GM23338 (cell line): ENCODE measurements at places on chromosomes 13 and 19. TPM values are rescaled to one million over a fixed set of nuclear protein-coding genes. Genes with fewer than 3 reads are reported as not detected.

NCAN gene
- total RNA-seq: 8.0 and 9.4 TPM in 2 replicates

COL5A3 gene
- total RNA-seq: 1.0 and 1.3 TPM in 2 replicates

DIAPH3 gene
- total RNA-seq: 19.5 and 23.4 TPM in 2 replicates

ZC3H13 gene
- 25.6 and 39.6 TPM in 2 replicates for total RNA-seq

DZIP1 gene
- 22.6 and 24.2 TPM in 2 replicates for total RNA-seq

GAMT gene
- 21.5 and 27.3 TPM in 2 replicates for total RNA-seq

ZNF554 gene
- total RNA-seq: 3.8 and 7.5 TPM in 2 replicates

ANKRD24 gene
- total RNA-seq: 13.4 and 18.0 TPM in 2 replicates

CD33 gene
- total RNA-seq: 0.12 and 0.45 TPM in 2 replicates

FPR1 gene
- total RNA-seq: not detected in 2 replicates

CRX gene
- total RNA-seq: not detected in 2 replicates

LGALS14 gene
- total RNA-seq: not detected in 2 replicates

- DNase-seq: no peak
These were observed 19.7 kb upstream of the SCEL start for GRCh38 chr13:77515785-77516184.

- DNase-seq: no peak
These were observed 14.0 kb downstream of the S1PR2 start for GRCh38 chr19:10217085-10217484.

DNA sequence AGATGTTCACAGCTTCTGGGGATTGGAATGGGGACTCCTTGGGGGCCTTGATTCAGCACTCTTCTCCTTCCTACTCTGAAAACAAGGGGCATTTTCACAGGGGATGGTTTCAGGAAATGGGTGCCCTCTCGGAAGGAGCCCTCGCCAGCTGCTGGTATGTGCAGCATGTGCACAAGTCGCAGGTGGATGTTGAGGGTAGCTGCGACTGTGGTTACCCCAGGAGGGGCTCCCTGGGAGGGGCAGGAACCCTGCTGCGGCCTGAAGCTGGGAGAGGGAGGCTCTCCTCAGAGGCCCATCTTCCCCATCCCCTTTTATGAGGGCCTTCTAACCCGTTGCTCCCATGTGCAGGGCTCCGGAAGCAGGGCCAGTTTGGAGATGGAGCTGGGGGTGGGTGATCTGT lies 6.2 kb downstream of the ZNF446 start:
- DNase-seq: no peak

- no peak for DNase-seq
These were observed 19.4 kb downstream of the SGTA start for GRCh38 chr19:2763687-2764086.

GRCh38 chr19:39829702-39830275 lies 4.2 kb downstream of the DYRK1B start:
- no peak for DNase-seq

DNA sequence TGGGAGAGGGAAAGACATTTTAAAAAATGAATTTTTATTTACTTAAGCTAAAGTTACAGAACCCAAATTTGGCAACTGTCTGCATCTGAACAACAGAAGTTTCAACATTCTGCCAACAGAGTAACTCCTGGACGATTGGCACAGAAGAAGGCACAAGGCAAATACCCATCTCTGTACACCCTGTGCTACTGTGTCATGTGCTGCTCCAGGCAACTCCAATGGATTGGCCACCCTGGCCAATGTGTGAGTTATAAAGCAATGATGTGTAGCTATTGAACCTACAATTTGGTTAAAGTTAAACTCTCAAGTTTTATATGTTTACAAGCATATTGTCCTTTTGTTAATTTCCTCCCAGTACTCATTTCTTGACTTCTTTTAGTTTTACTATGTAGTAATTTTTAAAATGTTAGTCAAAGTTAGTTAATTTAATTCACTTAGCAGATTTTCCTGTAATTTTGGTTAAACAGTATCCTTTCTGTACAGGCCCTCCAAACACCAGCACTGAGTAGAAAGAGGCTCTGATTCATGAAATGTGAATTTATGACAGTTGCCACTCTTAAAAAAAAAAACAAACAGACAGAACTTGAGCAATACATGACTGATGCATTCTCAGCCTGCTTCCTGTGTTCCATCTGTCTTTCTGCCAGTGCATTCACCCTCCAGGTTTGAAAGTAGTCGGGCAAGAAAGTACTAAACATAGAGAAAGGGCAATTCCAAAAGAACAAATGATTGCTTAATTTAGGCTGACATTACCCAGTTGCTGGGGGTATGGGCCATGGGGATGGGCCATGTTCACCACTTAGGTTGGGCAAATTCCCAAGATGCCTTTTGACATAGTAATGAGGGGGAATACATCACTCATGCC lies 5.9 kb downstream of the STARD13 start:
- no peak for DNase-seq

GRCh38 chr19:660793-661426 lies 2.1 kb downstream of the RNF126 start:
- no peak for DNase-seq

DNA sequence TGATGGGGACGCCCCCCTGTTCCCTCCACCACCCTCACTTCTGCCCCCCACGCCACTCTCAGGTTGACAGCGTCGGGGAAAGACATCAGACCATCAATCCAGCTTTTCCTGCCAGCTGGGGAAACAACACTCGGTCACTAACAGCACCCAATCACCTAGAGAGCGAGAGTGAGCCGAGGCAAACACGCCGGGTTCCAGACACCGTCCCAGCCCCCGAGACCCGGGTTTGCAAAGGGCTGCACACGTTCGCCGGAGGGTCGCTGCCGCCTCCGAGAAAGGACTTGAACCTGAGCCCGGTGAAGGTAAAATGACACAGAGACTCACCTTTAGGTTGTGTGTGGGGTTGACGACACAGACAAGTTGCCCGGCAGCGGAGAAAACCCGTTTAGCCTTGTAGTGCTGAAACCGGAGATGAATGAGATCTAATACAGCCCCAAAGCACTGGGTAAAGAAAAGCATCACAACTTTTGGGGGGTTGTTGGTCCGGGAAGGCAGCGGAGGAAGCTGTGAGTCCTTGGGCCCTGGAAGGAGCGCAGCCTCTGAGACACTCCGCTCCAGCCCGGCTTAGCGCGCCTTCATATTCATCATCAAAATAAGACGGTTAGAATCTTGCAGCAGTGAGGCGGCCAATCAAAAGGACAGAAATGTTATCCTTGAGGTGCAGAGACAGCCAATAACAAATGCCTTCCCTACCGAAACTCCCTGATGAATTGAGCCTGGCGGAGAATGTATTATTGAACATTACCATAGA lies at the start of gene SIAH3:
SIAH3 (minus strand) TSS at position 583 of the 751 bp plus-strand sequence; CDS start at position 459, 124 bp downstream.
- DNase-seq: peak; percentile 68

DNA sequence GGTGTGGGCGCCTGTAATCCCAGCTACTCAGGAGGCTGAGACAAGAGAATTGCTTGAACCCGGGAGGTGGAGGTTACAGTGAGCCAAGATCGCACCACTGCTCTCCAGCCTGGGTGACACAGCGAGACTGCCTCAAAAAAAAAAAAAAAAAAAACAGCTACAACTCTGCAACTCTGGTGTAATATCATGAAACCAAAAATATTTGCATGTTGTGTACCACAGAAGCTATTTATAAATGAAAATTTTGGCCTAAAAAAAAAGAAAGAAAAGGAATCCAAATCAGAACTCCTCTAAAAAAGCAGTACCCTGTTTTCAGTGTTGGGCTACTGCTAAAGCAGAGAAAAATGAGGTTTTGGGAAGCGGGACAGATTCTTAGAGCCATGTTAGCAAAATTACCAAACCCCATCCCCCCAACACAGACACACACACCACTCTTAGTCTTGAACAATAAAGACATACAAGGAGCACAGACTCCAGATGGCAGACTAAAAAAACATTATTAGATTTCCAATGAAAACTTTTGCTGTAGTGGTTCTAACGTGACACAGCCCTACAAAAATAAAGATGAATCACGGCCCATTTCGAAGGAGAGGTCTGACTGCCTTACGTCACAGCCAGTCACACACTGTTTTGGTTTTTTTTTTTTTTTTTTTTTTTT lies 51.5 kb downstream of the INSR start:
- no peak for DNase-seq

- DNase-seq: no peak
These were observed 338.9 kb downstream of the KLF5 start for GRCh38 chr13:73397496-73398305.

DNA sequence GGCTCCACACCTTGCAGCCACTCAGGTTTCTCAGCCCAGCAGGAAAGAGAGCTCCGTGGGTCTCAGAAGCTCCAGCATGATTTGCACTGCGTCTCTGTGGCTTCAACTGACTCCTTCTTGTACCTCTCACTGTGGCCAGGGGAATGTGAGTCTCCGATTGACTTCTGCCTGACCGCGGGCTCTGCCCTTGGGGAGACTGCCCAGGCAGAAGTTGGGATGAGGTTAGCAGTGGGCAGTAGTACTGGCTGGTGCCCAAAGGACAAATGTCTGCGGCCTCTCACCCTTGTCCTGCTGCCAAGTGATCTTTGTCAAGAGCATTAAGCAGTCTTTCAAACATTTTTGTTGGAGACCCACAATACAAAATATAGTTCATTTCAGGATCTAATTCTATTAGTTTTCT lies 34.4 kb upstream of the FXYD3 start:
- no peak for DNase-seq

GRCh38 chr13:41428155-41428554 lies 29.2 kb upstream of the RGCC start:
- DNase-seq: peak; percentile 44

DNA sequence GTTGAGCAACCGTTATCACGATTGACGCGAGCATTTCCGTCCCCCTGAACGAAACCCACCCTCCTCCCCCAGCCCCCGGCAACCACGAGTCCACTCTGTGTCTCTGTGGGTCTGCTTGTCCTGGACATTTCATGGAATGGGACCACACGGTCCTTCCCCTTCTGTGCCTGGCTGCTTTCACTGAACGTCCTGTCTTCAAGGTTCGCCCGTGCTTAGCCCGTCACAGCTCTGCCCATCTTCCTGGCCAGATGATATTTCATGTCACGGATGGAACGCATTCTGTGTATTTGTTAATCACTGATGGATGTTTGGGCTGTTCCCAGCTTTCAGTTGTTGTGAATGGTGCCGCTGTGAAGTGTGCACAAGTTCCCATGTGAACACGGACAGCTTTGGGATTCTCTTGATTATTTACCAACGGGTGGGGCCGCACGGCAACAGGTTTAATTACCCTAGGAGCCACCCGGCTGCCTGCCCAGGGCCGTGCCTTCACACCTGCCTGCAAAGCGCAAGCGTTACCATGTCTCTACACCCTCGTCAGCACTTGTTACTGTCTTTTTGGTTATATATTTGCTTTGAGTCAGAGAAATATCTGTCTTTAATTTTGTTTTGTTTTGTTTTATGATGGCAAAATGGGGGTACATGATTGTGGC lies 42.5 kb downstream of the RASA3 start:
- DNase-seq: no peak

DNA sequence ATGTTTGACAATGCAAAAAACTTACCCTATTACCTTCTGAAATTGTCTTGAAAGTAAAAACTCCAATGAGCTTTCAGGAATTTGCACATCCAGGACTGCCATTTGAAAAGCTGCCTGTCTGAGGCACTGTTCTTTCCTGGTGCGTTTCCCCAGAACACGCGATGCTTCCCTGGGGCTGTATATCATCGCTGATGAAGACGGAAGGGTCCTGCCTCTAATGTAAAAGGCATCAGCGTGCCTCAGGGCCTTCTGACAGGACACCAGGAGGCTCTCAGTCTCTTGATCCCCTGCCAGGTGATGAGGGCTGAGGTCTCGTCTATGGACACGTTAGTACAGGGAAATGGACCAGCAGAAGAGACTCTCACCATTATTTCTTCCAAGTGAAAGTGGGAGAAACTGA lies 296.8 kb downstream of the EFNB2 start:
- no peak for DNase-seq

DNA sequence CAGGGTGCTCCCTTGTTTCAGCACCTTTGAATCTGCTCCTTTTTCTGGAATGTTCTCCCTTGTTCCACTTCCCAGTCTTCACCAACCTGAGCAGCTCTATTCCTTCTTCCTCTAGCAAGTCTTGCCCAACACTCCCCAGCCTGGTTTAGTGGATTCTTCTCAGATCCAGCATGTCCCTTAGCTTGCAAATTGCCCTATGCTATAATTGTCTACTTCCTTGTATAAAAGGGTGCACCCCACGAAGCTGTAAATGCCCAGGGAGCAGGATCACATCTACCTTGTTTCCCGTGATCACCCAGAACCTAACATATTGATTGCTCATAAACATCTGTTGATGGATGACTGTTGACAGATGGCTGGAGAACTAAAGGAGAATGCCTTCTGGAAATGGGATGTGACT lies 93.2 kb upstream of the C1QTNF9B start:
- DNase-seq: no peak

DNA sequence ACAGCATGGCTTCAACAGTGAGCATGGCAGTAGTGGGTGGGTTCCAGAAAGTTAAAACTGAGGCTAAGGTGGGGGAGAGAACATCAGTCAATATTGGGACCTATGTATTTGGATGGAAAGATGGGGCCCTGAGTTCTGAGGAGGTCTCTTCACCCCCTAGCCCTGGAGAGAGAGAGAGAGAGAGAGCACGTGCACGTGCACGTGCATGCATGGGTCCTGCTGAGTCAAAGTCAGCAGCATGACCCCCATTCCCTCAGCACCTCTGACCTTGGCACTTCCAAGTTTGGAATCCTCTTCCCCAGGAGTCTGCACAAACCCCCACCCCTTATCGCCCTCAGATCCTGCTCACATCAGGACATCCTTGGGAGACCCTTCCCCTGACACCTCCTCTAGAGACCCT lies 32.5 kb upstream of the CEACAM1 start:
- DNase-seq: no peak

- peak; percentile 22 for DNase-seq
These were observed 78.3 kb upstream of the IPO5 start for GRCh38 chr13:97875218-97875617.

- no peak for DNase-seq
These were observed at the start of gene NUMBL for GRCh38 chr19:40690050-40690692. NUMBL (minus strand) TSS chr19:40690651; CDS start chr19:40690483, 168 bp downstream.

- DNase-seq: peak; percentile 17
These were observed 77.4 kb downstream of the CYSLTR2 start for GRCh38 chr13:48731001-48731658.

DNA sequence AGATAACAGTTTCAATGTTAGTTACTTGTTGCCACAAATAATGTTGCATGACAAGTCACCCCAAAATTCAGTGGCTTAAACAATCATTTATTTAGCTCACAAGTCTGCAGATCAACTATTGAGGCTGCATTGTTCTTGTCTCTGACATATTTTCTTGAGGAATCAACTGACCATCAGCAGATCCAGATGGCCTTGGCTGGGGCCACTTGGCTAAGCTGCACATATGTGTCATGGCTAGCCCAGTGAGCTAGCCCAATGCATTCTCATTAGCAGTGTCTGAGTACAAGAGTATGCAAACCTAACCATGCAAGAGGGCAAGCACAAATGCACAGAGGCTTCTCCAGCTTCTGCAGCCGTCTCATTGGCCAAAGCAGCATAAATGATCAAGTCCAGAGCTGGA lies 180.4 kb downstream of the DNAJC15 start:
- DNase-seq: no peak

- DNase-seq: no peak
These were observed 6.8 kb upstream of the MRPS31 start for GRCh38 chr13:40777809-40778175.
